ENCODE measurements at places on chromosomes 11 and 22.

GRCh38 chr22:46067159-46068111, 82.9 kb upstream of the PPARA start:
- DNase-seq: no peak

- peak; percentile 91 for DNase-seq
Measured at GRCh38 chr11:57711414-57712255, at the start of gene MED19. TSS of gene MED19 (minus strand) at chr11:57712215. CDS start at chr11:57712179, 36 bp downstream.

- no peak for DNase-seq
Measured at GRCh38 chr22:36776722-36777121, 803 bp upstream of the IFT27 start.

DNA sequence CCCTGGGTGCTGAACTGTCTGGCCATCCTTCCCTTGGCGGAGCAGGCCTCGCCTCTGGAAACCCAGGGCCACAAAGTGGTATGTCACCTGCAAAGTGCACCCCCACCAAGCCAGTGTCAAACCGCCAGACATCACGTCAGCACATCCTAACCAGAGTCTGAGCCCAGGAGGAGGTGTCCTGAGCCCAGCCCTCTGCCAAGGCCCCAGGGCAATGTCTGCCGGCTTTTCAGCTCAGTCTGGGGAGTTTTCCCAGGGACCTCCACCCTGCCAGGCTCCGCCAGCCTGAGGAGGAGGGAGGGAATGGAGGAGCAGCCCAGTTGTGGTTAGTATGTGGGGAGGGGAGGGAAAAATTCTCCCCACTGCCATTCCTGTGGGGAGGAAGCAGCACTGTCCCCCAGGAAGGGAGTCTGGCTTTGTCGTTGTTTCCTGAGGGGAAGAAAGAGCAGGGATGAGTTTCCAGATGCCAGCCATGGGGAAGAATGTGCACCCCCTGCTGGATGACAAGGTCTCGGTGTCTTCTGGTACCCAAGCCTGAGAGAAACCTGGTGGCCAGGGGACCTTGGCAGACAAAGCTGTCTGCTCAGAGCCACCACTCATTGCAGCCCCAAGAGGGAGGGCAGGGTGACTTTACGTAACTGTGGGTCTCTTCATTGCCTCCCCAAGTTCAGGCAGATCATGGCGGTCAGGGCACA, 81.4 kb upstream of the CD82 start:
- no peak for DNase-seq

DNA sequence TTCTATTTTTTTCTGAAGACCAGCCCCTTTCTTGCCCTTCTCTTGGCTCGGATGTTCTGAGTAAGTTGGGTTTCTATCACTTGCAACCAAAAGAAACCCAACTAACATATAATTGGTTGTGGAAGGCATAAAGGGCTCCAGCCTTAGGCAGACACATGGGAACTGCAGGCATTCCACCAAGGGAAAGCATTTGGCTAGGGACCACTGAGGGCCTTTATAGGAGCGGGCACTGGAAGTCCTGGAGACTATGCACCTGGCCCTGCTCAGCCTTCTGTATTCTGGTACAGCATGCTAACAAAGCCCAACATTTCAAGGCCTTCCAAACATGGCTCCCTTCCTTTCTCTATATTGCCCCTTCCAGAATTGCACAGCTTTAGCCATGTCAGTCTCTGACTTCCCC, 17.6 kb upstream of the LMO1 start:
- no peak for DNase-seq

- no peak for DNase-seq
Measured at GRCh38 chr11:83088965-83089364, 17.3 kb upstream of the RAB30 start.

- DNase-seq: peak; percentile 43
Measured at GRCh38 chr11:10932976-10933375, 75.1 kb upstream of the ZBED5 start.

DNA sequence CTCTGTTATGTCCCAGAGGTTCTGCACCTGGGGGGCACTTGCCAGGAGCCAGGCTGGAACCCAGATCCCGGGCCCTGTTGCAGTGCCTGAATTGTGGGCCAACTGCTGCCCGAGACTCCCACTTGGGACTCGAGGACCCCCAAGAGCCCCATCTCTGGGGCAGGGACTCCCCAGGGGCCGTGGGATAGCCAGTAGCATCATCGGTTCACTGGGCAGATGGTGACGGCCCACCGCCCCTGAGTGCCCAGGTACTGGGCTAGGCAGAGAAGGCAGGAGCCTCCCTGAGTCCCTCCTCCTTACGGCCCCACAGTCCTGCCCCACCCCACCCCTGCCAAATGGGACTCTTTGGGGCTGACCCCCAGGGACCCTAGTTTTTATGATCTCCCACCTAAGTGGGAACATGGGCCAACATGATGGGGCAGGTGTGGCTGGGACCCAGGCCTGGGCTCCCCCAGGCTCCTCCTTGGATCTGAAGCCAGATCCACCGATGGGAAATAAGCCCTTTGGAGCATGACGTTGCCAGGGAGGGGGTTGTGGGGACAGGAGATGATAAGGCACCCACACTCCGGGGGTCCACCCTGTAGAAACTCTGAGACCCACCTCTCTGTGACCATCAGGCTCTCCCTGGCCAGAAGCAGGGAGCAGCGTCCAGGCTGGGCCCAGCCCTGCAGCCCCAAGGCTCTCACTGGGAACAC, 94.5 kb upstream of the FGF3 start:
- no peak for DNase-seq

GRCh38 chr11:72080326-72081183, at the start of the genes LRRC51 and NUMA1:
TSS of gene LRRC51 (plus strand) at chr11:72080850. CDS start at chr11:72089084, 8,234 bp downstream.
TSS of gene NUMA1 (minus strand) at chr11:72080542. CDS start at chr11:72035943, 44,599 bp downstream.
- DNase-seq: peak; percentile 91

DNA sequence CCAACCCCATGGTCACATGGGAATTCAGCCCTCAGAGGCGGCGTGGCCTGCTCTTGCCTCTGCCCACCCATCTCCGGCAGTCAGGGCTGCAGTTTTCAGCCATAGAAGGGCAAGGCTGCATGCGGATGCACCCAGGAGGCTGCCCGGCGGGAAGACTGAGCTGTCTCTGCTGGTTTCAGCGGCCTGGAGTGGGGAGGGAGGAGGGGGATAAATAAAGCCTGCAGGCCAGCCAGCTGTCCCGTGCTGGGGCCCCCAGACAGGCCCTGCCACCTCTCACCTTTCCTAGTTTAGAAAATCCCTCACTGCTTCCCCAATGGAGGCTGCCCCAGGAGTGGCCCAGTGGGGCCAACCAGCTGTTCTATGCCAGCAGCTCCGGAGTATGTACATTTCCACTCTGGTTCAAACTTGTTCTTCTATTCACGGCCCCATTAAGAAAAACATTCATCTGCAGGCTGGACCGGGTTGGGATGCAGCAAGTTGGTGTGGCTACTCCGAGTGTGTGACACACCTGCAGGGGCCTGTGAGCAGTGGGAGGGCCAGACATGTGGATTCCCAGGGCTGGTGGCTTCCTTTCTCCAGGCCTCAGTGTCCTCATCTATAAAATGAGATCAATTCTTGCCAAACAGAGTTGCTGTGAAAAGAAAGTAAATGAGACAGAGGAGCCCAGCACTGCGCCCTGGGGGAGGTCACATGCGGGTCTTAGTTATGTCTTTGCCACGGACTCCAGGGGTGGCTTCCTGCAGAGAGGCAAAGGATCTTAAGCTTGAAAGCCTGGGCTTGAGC, 5.0 kb downstream of the MICALL1 start:
- DNase-seq: no peak

- no peak for DNase-seq
Measured at GRCh38 chr11:85472953-85473352, 154.2 kb downstream of the DLG2 start.

GRCh38 chr11:123681030-123681429, 26.6 kb upstream of the SCN3B start:
- DNase-seq: no peak

DNA sequence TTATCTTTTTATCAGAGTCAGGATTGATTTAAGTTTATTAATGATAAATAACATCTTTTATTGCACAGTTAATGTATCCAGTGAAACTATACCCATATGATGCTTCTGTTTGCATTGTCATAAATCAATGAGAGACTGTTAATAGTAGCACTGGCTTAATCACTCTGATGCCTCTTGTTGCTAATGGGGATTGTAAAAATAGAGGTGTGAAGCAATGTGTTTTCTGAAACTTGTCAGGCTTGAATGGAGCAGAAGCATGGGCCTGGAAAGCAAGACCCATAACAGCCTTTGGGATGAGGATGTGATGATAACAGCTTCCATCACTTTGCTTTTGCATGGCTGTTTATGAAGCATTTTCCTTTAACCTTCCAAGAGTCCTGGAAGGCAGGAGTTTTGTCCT, 319.7 kb downstream of the DDX10 start:
- DNase-seq: no peak

DNA sequence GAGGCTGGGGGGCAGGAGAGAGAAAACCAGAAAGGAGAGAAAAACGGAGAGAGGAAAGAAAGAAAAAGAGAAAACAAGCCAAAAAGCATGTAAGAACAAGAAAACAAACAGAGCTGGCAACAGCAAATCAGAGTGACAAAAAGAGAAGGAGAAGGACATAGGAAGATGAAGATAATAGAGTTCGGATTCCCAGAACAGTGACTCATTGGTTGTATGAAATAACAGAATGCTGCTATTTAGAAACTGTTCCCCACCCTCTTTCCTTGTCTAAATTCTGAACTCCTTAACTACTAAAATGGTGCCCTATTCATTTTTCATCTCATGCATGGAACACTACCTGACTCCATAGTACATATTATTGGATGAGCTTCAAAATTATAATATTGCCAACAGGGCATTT, 317.4 kb downstream of the C11orf87 start:
- DNase-seq: no peak

DNA sequence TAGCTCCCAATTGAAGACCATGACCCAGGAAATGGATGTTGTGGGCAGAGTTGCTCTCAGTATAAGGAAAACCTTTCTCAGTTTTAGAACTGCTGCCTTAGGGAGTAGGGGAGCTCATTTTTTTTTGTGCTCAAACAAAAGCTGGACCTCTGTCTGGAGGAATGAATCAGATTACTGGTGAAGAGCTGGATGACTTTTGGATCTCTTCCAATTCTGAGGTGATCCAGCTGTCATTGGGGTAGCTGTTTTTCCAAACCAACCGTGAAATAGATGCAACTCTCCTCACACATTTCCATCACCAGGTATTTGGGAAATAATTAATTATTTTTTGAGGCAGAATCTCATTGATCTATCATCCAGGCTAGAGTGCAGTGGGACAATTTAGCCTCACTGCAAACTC, 251.3 kb upstream of the PLET1 start:
- no peak for DNase-seq

DNA sequence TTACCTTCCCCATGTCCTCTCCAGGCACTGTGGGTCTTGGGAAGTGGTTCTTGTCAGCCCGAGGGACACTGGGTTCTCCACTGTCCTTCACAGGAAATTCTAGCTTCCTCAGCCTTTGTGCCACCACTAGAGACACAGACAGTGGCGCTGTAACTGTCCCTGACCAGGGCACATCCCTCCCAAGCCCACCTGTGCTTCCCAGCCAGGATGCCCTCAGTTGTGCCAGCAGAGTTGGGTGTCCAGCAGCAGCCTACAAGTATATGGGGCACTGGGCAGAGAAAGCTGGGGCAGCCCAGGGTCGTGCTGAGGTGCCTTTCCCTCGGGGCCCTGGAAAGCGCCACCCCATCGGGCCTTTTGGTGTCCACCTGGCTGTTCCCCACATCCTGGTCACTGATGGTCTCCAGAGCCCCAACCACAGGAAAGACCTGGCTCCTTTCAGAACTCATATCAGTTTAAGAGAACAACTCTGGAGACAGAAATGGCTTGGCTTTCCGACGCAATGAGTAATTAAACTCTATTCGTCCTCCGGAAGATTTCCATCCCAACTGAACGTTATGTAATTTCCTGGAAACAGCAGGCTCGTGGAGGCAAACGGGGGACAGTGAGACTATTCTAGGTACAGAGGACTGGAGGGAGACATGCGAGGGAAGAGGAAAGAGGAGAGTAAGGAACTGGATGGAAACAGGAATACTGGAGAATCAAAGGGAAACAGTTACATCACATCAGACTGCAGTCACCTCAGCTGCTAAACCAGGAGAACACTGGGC, 28.6 kb downstream of the PPP2R1B start:
- DNase-seq: no peak

- peak; percentile 85 for DNase-seq
Measured at GRCh38 chr11:67356864-67357561, 3.7 kb upstream of the POLD4 start.

GRCh38 chr11:127073621-127074020, 73.1 kb upstream of the KIRREL3 start:
- DNase-seq: no peak

DNA sequence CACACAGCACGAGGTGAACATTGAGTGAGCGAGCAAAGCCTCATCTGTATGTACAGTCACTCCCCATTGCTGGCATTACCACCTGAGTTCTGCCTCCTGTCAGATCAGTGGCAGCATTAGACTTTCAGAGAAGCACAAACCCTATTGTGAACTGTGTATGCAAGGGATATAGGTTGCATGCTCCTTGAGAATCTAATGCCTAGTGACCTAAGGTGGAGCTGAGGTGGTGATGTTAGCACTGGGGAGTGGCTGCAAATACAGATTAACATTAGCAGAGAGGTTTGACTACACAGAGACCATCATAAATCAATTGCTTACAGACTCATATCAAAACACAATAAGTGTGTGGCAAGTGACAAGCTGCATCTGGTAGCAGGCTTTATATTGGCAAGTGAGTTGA, 262.5 kb upstream of the ANO5 start:
- DNase-seq: no peak

GRCh38 chr22:40525250-40525884, 111.2 kb downstream of the MRTFA start:
- peak; percentile 53 for DNase-seq

GRCh38 chr11:69791276-69792180, 16.4 kb upstream of the FGF4 start:
- DNase-seq: no peak

DNA sequence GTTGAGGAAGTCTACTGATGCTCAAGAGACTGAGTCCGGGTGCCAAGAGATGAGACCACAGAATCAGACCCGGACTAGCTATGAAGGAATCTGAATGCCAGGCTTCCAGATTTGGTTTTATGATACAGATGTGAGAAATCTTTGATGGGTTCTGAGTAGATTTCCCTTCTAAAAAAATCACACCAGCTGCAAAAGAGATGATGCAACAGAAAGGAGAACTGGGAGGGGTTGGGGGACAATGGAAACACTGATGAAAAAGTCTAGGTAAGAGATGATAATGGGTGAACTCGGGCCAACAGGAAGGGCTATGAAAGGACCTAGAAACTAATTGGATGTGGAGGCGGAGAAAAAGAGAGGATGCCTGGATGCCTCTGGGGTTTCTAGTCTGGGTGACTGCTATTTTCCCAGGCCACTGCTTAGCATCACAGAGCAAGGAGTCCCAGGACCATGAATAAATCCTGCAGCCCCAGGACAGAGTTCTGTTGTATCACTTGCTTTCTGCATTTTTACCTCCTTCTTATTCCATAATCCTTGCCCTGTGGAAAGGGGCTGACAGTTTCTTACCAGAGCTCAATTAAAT, 115.4 kb upstream of the SEZ6L start:
- DNase-seq: no peak

DNA sequence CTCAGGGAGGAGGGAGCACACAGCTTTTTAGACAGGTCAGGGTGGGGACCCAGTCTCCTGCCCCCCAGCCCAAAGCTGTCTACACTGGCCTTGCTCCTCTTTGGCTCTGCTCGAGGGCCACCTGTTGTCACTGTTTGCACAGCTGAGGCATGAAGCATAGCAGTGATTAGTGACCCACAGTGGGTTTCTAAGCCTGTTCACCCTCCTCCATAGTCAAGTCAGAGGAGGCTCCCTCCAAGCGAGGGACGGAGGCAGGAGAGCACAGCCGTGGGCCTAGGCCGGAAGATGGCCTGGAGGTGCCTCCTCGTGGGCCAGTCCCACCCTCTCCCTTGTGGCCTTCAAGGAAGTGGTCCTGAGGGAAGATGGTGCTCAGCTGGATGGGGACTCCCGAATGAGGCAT, 241.1 kb downstream of the GRIK4 start:
- no peak for DNase-seq

GRCh38 chr11:112216561-112217105, 9.6 kb upstream of the PTS start:
- no peak for DNase-seq
